ENCODE measurements at places on chromosomes 5 and 9.

- peak overlapping the region; percentile 90 for H3K4me3 ChIP-seq
- peaks cover 22% of the 10 kb centered on the region for H3K4me1 ChIP-seq
- H3K27ac ChIP-seq, result peak overlapping the region; percentile 21
- DNase-seq, result peak; percentile 14
- no peaks in the 10 kb centered on the region for H3K36me3 ChIP-seq
Measured at GRCh38 chr5:138466125-138466899, 1.0 kb downstream of the EGR1 start.

GRCh38 chr9:128249908-128250838 is 25.6 kb downstream of the GOLGA2 start:
- peaks cover 2% of the 10 kb centered on the region for H3K27me3 ChIP-seq
- DNase-seq, result peak; percentile 99
- peaks cover 14% of the 10 kb centered on the region for H3K4me1 ChIP-seq

DNA sequence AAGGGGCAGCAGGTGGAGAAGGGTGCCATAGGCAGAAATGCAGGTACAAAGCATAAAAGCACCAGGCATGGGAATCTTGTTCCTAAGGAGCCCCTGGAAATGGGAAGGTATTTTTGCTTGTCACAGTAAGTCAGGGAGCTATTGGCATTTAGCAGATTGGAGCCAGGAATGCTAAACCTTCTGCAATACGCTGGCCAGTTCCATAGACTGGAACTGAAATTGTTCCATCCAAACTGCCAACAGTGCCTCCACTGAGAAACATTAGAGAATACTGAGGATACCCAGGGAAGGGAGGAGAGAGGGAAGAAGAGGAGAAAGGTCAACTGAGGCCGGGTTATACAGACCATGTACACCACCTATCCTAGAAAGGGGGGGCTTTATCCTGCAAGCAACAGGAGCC is 162.7 kb downstream of the MED27 start:
- H3K4me3 ChIP-seq, result no peak overlapping the region
- no peaks in the 10 kb centered on the region for H3K27me3 ChIP-seq
- no peak for DNase-seq
- H3K4me1 ChIP-seq, result no peaks in the 10 kb centered on the region
- H3K27ac ChIP-seq, result no peak overlapping the region
- peaks cover 3% of the 10 kb centered on the region for H3K36me3 ChIP-seq

DNA sequence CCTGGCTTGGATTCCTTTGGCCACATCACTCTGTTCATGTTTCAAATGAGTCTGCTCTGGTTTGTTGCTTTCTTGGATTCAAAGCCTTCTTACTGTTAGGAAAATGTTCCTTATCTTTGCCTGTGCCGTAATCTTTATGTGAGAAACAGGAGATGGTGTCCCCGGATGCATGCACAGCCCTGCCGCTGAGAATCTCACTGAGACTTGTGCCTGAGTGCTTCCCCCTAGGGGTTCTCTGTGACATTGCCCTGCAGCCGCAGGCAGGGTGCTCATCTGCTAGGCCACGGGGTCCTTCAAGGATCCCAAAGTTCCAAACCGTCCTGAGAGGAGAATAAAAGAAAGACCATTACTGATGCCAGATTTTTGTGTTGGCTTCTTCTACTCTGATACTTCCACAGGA is 81.4 kb upstream of the ANKRD55 start:
- H3K4me3 ChIP-seq, result no peak overlapping the region
- H3K27me3 ChIP-seq, result no peaks in the 10 kb centered on the region
- no peak overlapping the region for H3K27ac ChIP-seq
- H3K36me3 ChIP-seq, result no peaks in the 10 kb centered on the region
- DNase-seq, result no peak
- H3K4me1 ChIP-seq, result no peaks in the 10 kb centered on the region

DNA sequence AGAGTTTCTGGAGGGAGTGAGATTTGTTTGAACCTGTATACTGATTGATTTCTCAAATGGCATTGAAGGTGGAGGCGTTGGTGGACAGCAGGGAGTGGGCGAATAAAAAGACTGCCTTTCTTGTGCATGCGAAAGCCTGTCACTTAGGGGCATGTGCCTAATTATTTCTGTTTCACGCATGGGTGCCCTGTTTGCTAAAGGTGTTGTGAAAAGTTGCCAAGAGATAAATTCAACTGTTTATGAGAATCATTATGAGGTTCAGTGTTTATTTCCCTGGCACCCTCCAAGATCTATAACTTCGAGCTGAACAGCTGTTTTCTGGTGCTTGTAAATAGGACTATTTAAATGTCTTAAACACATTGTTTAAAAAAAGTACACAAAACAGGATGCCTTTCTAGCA is 67.4 kb upstream of the DMRTA1 start:
- no peaks in the 10 kb centered on the region for H3K4me1 ChIP-seq
- H3K27me3 ChIP-seq, result no peaks in the 10 kb centered on the region
- no peak for DNase-seq
- H3K4me3 ChIP-seq, result no peak overlapping the region
- no peak overlapping the region for H3K27ac ChIP-seq
- no peaks in the 10 kb centered on the region for H3K36me3 ChIP-seq

DNA sequence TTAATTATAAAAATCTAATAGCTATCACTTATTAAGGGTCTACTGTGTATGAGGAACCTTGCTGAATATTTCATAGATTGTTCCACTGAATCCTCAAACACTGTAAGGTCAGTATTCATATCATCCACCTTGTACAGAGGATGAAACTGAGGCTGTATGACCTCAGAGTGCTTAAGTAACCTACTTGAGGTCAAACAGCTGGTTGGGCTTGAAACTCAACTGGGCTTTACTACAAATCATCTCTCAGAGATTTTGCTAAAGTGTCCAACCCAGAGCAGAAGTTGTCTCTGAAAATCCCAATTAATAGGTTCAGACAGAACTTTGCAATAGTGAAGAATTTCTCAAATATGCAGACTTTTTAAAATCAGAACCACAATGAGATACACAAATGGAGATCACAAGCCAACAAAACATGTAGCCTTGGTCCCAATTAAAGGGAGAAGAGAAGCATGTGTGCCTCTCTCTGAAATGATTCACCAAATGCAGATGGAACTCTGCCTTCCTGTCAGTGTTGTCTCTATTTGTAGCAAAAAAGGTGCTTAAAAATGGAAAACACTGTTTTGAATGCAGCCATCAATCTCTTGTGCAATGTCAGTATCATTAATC is 131.4 kb downstream of the FAM114A2 start:
- no peaks in the 10 kb centered on the region for H3K27me3 ChIP-seq
- no peak overlapping the region for H3K27ac ChIP-seq

DNA sequence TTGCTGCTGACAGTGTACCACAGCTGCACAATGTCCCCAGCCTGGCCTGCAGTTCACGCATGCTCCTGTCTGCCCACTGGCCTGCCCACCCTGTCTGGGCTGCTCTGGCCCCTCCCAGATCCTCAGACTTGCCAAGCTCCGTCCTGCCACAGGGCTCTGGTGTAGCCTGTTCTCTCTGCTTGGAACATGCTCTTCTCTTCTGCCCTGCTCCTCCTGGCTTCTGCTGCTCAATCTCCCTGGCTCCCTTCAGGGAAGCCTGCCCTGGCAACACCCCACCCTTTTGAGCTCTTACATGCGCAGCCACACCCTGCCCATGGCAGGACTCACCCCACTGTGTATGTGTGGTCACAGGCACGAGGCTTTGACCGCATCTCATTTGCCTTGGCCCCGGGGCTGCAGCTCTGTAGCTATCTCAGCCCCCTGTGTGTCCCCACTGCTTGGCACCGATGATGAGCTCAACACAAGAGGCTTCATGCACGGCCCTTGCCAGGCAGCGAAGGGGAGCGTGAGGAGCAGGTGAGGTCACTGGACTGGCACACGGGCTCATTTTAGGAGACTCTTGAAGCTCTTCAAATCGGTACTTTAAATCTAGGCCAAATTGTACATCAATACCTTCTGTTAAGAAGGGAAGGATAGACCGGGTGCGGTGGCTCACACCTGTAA is 20.4 kb upstream of the BRD3 start:
- H3K36me3 ChIP-seq, result no peaks in the 10 kb centered on the region
- no peaks in the 10 kb centered on the region for H3K4me1 ChIP-seq
- no peak overlapping the region for H3K4me3 ChIP-seq
- H3K27me3 ChIP-seq, result no peaks in the 10 kb centered on the region
- no peak overlapping the region for H3K27ac ChIP-seq

DNA sequence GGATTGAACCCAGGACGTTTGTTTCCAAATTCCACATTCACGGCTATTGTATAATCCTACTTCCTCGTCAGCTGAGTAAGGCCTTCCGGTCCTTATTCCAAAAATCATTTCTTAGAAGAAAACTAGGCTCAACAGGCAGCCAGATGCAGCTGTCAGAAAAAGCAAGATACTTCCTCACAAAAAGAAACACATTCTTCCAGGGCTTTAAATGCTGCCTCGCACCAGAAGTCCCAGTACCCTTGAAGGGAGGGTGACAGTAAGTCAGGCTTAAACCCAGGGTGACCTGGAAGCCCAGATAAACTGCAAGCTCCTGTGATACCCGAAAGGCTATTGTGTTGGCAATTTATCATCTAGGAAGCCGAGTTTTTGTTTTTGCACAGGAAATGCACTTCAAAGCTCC is 414.0 kb downstream of the NFIB start:
- H3K27me3 ChIP-seq, result no peaks in the 10 kb centered on the region
- no peaks in the 10 kb centered on the region for H3K4me1 ChIP-seq
- no peaks in the 10 kb centered on the region for H3K36me3 ChIP-seq
- H3K4me3 ChIP-seq, result no peak overlapping the region
- DNase-seq, result no peak

DNA sequence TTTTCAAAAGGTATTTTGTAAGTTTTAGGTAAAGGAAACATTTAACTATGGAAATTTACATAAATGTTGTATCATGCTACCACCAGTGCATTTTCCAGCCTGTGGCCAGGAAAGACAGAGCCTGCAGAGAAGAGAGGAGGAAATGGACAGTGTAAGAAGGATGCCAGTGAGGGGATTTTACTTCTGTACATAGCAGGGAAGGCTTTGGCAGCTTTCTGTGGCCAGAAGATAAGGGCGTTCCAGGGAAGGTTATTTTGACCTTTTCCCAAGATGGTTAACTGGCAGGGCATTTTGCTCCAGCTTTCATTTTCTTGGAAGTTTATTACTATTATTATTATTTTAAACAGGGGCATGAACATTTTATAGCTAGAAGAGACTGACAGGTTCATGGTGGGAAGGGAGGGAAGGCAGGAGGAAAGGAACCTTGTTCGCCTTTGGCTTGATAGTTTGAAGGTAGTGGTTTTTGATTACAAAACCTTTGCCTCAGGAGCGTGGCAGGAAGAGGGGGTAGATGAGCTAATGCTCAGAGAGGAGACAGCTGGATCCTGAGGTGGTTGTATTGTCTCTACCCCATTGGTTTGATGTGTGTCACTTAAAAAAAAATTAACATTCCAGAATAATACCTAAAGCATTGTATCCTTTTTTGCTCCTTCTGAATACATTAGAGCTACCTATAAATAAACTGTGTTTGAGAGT is 4.1 kb downstream of the ISOC1 start:
- H3K27ac ChIP-seq, result no peak overlapping the region
- no peaks in the 10 kb centered on the region for H3K27me3 ChIP-seq
- no peaks in the 10 kb centered on the region for H3K36me3 ChIP-seq
- DNase-seq, result no peak
- H3K4me1 ChIP-seq, result no peaks in the 10 kb centered on the region

GRCh38 chr5:1311439-1312055 is 16.7 kb upstream of the TERT start:
- DNase-seq, result no peak
- H3K4me1 ChIP-seq, result peaks cover 37% of the 10 kb centered on the region
- no peak overlapping the region for H3K4me3 ChIP-seq
